NCI-H510A (cell line): ENCODE measurements at places on chromosomes 3 and 15.
A peak's percentile ranks its signal among the peaks of the same experiment; 100 is the strongest.

DNA sequence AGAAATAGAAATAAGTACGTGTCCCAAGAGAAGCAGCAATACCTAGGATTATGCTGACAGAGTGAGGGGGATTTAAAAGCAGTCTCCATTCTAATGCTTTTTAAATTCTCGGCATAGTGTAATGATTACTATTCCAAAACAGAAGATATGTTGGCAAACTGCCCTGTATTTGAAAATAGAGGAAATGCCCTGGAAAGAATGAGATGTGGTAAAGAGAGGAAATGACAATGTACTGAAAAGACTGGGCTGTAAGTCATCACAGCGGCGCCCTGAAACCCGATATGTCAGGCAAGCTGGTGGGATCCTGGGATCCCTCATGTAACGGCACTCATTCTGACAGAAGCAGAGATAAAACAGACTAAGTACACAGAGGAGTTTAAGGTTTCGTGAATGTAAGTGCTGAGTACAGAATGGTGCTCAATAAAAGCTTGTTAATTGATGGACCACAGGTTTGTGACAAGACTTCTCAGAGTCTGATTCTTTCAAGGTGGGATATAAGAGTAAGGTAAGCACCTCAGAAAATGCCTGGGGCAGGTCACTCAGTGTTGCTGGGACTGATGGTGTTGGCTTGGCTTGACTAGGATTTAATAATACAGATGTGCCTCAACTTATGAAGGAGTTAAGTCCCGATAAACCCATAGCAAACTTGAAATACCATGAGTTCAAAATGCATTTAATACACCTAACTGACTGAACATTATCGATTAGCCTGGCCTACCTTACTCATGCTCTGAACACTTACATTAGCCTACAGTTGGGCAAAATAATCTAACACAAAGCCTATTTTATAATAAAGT lies 91.4 kb downstream of the NFKBIZ start:
- no peak for DNase-seq

DNA sequence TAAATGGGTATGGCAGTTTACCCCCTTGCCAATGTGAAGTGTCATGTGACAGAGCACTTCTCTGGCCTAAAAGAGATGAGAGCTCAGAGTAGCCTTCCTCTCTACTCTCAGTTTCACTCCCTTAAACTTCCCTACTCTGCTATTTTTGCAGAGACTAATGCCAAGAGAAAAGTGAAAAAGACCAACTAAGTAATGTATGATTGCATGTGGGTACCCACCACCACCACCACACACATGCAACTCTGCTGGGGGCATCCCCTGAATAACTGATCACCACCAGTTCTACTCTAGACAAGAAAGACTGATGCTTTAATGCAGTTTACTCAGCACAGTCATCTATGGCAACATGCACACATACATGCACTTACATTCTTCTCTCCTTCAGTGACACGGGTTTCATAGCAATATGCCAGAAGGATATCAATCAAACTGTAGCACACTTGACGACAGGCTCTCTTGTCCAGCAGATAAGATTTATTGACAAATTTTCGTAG lies 31.3 kb downstream of the SHQ1 start:
- no peak for DNase-seq

- DNase-seq = peak; percentile 35
Observed at GRCh38 chr3:11498646-11499045, 145.1 kb downstream of the VGLL4 start.

- no peak for DNase-seq
Observed at GRCh38 chr3:119602676-119603075, 5.0 kb downstream of the PLA1A start.

DNA sequence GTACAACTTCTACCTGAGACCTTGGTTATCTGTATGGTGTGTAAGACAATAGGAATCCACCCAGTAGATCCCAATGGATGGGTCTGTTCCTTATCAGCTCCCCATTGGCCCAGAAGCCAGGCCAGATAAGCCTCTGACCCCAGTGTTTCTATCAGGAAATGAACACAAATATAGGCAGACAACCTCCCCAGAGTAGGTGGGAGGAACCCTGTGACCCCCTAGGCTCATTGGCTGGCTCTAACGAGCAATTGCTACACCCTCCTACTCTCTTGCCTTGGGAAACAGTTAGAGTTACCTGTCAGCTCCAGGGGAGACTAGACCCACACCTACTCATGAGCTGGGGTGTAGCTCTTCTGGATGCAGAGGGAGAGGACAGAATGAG lies 299.9 kb downstream of the UACA start:
- DNase-seq = no peak

DNA sequence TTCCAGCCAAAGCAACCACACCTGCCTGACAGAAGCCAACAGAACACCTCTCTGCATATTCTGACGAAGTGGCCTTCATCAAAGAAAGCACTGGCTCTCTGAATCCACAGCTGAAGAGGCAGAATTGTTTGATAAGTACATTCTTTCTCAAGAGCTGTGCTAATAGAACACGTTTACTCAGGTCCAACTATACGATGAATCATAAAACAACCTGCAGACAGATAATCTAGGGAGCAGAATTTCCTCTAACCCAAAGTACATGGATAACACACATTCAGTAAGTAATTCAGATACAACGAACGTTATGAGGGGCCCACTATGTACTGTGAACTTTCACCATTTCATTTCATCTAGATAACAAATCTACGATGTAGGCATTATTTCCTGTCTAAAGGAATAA lies 25.4 kb downstream of the ALDH1A2 start:
- DNase-seq = peak; percentile 56

- DNase-seq = no peak
Observed at GRCh38 chr15:80948651-80949292, 40.8 kb downstream of the MESD start.

- no peak for DNase-seq
Observed at GRCh38 chr3:37474901-37475331, 300.5 kb upstream of the LRRFIP2 start.

- no peak for DNase-seq
Observed at GRCh38 chr15:92076541-92076940, 223.0 kb downstream of the SLCO3A1 start.

- DNase-seq = peak; percentile 40
Observed at GRCh38 chr15:93049914-93050578, 39.0 kb downstream of the RGMA start.

DNA sequence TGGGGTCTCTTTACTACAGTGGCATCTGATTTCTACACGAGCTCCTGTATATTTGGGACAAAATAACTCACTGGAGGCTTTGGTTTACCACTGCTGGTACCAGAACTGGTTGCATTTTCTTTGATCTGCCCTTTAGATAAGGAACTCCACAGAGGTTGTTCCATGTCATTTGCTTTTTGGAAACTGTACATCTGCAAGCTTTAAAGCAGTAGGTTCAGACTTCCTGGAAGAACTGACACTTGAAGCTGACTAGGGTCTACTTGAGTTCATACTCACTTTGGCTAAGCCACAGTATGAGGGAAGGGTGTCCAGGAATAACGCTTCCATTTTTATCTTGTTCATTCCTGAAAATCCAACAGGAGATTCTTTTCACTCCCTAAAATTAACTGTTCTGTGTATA lies 86.4 kb downstream of the WWTR1 start:
- DNase-seq = no peak

- no peak for DNase-seq
Observed at GRCh38 chr3:172634948-172635347, 75.9 kb downstream of the NCEH1 start.

DNA sequence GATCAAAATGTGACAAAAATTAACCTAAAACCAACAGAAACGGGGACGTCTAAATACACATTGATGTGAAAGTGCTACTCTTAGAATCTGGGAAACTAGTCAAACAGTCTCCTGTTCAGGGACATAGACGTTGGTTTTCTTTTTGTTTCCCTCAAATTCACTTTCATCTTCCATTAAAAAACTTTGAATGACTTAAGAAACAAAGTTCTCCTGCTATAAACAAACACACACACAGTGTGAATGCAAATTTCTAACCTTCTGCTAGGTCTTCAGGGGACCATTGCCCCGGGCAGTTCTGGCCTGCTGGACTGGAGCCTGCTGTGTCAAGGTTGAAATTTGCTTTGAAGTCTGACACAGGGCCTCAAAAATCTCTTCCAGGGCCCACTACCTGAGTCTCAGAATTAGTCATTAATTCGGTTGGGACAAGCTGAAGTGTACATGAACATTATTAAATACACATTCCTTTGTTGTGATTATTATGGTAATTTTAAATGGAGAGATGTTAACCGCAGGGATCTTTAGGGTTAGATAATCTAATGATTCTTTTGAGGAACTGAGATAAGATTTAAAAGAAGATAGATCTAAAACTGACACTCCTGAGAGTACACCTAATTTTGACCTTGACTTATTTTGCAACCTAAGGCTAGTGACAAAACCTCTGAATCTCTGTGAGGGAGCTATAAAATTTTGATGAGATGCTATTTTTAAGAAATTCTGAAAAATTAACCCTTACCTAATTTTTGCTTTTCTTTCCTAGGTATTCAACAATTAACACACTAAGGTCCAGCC lies 1260.4 kb downstream of the ROBO1 start:
- no peak for DNase-seq

- no peak for DNase-seq
Observed at GRCh38 chr15:90240856-90241255, 6.8 kb downstream of the GDPGP1 start.

DNA sequence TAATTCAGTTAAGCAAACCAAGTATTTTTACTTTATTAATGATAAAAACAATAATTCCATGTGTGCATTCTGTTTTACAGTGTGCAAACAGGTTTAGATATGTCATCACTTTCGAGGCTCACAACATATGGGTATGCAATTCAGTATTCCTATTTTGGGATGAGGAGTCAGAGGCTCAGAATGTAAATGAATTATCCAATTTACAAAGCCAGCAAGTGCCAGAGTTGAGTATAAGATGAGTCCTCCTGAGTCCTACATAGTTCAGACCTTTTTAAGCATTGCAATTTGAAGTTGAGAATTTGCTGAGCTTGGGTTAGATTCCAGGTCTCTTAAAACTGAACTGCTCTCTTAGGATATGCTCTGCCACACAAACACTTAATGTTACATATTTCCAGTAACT lies 424.2 kb upstream of the ROBO2 start:
- DNase-seq = no peak

GRCh38 chr3:4219227-4219568 lies 84.0 kb upstream of the SETMAR start:
- DNase-seq = no peak

DNA sequence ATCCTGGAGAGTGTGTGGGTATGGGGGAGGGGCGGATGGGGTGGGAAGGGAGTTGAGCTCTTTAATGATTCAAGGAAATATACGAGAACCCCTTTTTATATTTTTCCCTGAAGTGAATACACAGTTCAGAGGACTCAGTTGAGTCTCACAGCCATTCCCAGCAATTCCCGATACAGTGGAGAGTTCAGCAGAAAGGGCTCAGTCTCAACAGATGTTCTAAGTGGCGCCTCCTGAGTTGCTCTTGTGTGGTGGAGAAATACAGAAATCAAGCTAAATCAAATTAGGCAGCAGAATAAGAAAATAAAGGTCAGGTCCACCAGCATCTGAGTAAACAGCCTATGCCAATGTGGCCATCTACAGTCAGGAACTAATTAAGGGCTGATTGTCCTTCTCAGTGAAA lies 372.1 kb downstream of the NR2F2 start:
- no peak for DNase-seq

GRCh38 chr15:70079888-70080287 lies 17.8 kb downstream of the TLE3 start:
- no peak for DNase-seq
